ENCODE measurements at places on chromosomes 3 and 15.

- no peak for DNase-seq
Observed at GRCh38 chr3:162992741-162993140, 1496.1 kb downstream of the OTOL1 start.

DNA sequence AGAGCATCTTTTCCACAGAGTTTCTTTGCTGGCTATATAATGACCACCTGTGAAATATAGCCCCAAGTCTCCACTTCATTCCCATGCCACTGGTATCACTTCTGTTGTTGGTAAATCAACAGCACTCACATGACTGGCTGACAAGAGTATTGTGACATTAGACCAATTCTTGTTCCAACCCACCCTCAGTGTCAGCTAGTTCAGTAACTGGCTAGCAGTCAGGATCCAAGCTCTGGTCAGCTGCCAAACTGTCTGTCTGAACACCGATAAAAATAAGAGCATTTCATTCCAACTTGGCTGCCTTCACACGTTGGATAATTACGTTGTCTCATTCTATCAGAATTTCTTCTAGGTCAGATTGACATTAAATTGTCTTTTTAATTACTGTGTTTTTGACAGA, 166.5 kb downstream of the USP13 start:
- DNase-seq: no peak

- DNase-seq: no peak
Observed at GRCh38 chr3:99870712-99871111, 53.0 kb downstream of the CMSS1 start.

DNA sequence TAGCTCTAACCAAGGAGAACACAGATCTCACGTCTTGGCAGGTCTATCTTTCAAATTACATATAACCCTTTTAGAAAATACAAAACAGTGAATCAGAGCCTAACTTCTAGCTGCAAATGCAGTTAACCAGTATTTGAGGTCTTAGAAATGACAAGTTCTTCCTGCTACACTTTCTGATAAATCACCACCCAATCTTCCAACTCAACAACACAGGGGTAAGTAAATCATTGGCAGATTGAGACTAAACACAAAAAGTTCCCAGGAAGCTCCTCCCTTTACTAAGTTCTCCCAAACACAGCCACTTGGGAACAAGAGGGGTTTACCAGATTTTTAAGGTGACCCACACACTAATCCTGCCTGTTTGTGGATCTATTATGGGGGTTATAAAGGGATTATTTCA, at the start of gene A4GNT:
A4GNT (minus strand) TSS at position 152 of the 400 bp plus-strand sequence. CDS start 1,134 bp downstream, outside the sequence.
- DNase-seq: no peak

DNA sequence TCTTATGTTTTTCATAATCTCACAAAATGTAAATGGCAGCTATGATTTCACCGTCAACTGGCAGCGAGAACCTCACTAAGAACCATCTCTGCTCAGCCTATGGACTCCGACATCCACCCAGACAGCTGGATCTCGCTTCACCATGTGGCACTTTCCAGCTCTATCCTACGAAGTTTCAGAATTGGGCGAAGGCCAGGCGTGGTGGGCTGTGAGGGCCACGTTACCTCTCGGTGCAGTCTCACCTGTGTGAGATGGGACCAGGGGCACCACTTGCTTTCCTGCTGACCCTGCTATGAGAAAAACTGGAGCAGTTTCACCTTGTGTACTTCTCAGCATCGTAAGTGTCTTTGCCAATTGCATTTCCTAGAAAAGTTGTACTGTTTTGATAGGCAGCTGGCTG, 32.3 kb downstream of the CHDH start:
- DNase-seq: no peak

- no peak for DNase-seq
Observed at GRCh38 chr3:133119176-133119575, 81.0 kb downstream of the TMEM108 start.

DNA sequence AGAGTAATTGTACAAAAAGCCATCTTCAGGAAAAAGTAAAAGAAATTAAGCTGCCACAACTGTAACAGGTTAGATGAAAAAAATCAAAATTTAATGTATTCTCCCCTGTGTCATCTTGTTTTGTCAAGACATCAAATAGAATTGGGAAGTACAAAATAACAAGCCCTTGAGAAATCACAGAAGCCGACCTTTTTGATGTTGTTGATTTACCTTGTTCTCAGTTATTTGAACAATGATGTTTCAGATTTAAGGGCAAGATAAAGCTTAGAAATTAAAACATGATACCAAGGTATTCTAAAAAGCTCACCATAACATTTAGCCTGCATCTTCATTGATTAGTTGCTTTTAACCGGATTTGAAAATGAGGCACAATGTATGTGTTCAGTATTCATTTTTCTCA, 523.0 kb downstream of the FOXP1 start:
- no peak for DNase-seq

GRCh38 chr3:172511783-172512762, 11.2 kb downstream of the TNFSF10 start:
- no peak for DNase-seq

DNA sequence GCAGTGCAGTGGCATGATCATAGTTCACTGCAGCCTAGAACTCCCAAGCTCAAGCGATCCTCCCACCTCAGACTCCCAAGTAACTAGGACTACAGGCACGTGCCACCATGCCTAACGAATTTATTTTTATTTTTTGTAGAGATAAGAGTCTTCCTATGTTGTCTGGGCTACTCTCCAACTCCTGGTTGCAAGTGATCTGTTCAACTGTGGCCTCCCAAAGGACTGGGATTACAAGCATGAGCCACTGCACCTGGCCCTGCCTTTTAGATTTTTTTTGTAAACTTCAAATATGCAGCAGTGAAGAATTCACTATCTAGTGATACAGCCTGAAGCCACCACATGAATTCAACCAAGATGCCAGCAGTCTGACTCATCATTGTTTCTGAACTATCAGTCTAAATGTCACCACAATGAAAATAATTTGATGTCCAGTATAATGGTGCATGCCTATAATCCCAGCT, 32.7 kb downstream of the UBXN7 start:
- no peak for DNase-seq

DNA sequence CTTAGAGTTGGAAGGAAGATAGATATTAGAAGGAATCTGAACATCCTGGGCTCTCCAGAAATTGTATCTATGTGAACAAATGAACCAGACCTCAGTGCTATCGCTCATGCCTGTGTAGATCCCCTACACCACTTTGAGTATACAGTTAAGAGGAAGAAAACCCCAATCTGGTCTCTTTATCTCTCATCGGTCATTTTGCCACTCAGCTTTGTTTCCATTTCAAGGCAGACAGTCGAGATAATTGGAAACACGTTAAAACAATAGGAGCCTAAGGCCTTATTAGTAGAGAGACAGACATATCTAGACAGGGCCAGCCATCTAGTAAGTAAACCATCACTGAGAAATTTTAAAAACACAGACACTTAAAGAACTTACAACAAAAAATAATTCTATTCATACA, 101.6 kb downstream of the MYLK start:
- no peak for DNase-seq

GRCh38 chr3:78613421-78613879, 1154.3 kb downstream of the ROBO1 start:
- DNase-seq: no peak

DNA sequence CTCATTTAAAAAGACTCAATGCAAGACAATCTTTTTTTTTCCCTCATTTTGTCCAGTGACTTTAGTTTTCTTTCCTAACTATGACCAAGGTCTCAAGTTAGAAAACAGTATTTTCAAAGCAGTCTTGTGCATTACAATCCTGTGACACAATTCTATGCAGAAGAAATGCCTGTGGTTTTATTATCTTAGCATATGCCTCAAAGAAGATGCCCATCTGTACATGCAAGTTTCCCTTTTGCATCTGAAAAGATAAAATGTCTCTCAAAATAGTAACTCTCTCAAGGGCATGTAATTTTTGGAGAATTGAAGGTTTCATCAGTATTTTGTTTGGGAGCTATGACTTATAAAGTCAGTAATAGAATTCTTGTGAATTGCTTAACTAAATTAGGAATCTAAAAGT, 292.0 kb upstream of the SUCLG2 start:
- no peak for DNase-seq

GRCh38 chr15:29914511-29914926, 92.3 kb upstream of the TJP1 start:
- no peak for DNase-seq

DNA sequence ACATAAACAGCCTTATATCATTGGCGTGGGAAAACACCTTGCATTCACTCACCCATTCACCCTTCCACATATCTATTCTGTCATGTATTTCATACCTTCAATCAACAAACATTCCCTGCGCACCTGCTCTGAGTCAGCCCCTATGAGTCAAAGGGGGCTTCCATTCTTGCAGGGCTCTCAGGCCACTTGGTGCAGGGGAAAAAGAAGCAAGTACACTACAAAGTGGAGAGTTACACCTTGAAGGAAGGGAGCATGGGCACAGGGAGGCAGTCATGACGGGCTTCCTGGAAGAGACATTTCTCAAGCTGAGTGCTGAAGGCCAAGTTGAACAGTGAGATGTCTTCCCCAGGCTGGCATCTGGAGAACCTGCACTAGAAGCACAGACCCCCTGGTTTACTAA, 4.6 kb upstream of the AMOTL2 start:
- DNase-seq: no peak

- DNase-seq: no peak
Observed at GRCh38 chr15:57095896-57096295, 177.5 kb downstream of the TCF12 start.

- no peak for DNase-seq
Observed at GRCh38 chr15:22808240-22808639, 21.8 kb downstream of the NIPA1 start.

DNA sequence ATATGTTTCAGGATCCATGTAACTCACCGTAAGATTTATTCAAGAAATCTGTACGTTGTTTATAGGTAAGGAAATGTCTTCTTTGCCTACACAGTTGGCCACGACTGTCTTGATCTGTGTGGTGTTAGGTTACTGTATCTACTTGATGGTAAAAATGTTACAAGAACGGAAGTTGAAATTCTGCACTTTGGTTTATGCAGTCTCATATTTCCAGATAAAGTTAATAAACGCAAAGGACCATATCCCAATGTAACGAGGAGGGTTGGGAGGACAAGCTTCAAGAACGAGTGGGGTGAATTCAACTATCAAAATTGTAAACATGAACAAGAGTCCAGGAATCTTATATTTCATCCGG, 1.0 kb downstream of the USF3 start:
- no peak for DNase-seq

DNA sequence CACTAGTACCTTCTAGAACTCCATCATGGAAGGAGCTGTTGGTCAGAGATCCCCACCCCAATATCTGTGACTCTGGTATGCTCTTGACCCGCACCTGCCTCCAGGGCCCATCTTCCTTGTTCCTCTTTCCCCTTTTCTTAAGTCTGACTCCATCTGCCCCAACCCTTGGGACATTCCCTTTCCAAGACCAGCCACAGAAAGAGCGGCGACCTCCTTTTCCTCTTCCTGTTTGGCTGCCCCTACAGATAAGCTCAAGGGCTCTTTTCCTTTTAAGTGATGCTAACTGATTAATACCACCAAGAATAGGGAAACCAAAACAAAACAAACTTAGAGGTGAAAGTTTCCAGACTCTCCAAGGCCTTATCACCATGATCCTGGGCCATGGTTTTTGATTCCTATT, 21.9 kb upstream of the ATP8B4 start:
- DNase-seq: no peak

DNA sequence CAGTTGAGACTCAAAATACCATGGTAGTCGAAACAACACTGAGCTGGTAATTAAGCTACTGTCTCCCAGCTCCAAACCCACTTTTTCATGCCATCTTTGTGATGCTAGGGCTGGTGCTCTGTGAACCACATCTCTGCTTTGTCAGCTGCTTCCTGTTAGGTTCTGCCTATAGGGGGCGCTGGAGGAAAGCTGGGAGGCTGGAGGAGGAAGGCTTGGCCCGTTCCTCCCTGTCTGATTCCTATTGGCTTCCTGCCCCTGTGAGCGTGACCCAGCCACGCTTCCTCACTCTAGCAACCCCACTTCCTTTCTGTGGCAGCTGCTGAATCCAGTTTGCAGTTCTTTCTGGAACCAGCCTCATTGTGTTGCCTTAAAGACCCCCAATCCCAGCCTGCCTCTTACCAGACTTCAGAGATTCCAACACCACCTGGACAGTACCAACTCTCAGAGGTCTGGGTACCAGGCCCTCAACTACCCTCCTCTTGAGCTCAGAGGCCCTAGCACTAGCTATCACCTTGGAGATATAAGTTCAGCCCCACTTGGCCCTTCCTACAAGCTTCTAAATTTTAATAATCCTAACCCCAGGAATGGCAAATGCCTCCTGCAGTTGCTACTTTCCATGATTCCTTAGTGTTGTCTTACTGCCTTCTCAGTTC, 120.9 kb downstream of the ERC2 start:
- DNase-seq: no peak

DNA sequence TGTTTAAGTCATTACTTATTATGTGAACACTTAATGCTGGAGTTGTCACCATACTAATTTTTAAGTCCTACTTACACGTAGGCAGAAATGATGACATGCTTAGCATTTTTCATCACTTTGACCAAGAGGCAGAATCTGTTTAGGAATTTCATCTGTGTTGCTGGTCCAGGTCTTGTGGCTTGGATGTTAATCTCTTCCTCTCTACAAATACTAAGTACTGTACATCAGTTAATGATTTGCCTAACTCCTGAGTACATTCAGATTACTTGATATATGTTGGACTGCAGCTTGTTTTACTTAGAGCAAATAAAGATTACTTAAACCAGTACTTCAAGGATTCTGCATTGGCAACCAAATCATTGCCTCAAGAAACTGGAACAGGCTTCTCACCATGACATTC, 8.6 kb downstream of the SNRK start:
- no peak for DNase-seq

DNA sequence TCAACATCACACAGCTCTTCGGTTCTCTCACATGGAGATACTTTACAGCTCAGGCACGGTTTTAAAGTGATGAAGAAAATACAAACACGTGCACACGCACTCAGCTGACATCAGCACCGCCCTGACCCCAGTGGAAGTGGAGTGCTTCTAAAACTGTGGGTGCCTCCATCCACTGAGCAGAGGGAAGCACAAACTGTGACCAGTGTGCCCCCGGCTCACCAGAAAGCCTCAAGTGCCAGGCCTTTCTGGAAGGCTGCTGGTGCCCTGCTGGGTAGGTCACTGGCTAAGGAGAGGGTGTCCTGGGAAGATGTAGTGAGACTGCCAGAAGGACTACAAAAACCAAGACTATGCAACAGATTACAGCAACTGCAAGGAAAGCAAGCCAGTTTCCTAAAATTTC, 78.5 kb downstream of the OCA2 start:
- DNase-seq: no peak

- no peak for DNase-seq
Observed at GRCh38 chr15:75640483-75641178, 607 bp upstream of the IMP3 start.

GRCh38 chr3:64561325-64561843, 126.4 kb downstream of the ADAMTS9 start:
- DNase-seq: no peak

- DNase-seq: no peak
Observed at GRCh38 chr3:149430216-149430615, 44.3 kb upstream of the TM4SF4 start.

- DNase-seq: no peak
Observed at GRCh38 chr3:116005404-116005803, 382.1 kb downstream of the GAP43 start.

All from activated naive CD8-positive, alpha-beta T cell treated with anti-CD3 and anti-CD28 coated beads, Interleukin-2, amount 50 U/mL, for 16 hours (primary cell).